ELF-1 (cell line): ENCODE measurements at places on chromosomes 6 and 20.
A peak's percentile ranks its signal among the peaks of the same experiment; 100 is the strongest.

GRCh38 chr6:106163446-106163965 is 77.4 kb downstream of the PRDM1 start:
- peak; percentile 40 for DNase-seq

GRCh38 chr20:36122931-36123288 is 31.6 kb upstream of the EPB41L1 start:
- no peak for DNase-seq

- no peak for DNase-seq
Observed at GRCh38 chr6:147156218-147156617, 48.0 kb upstream of the STXBP5 start.

- no peak for DNase-seq
Observed at GRCh38 chr20:37902504-37903313, at the start of gene VSTM2L. TSS of gene VSTM2L (plus strand) at chr20:37903127. CDS start at chr20:37903351, 224 bp downstream.

GRCh38 chr6:124066946-124067552 is 263.4 kb downstream of the NKAIN2 start:
- no peak for DNase-seq

DNA sequence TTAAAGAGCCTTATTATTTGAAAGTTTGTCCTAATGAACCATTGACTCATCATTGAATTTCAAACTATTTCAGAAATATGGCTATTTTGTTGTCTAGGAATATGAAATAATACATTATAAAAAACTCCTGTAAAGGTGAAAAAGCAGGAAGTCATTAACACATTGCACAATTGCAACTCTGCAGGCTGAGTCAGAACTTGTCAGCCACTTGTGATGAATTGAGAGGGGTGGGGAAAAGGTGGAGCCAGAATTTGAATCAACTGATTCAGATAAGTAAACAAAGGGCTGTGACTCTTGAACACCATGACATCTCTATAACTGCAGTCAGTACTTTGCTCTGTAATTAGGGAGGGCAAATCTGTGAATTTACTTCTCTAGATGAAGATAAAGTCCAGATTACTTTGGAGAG is 6.0 kb downstream of the C6orf141 start:
- DNase-seq: peak; percentile 34

GRCh38 chr6:150691463-150691862 is 91.8 kb downstream of the PLEKHG1 start:
- no peak for DNase-seq

DNA sequence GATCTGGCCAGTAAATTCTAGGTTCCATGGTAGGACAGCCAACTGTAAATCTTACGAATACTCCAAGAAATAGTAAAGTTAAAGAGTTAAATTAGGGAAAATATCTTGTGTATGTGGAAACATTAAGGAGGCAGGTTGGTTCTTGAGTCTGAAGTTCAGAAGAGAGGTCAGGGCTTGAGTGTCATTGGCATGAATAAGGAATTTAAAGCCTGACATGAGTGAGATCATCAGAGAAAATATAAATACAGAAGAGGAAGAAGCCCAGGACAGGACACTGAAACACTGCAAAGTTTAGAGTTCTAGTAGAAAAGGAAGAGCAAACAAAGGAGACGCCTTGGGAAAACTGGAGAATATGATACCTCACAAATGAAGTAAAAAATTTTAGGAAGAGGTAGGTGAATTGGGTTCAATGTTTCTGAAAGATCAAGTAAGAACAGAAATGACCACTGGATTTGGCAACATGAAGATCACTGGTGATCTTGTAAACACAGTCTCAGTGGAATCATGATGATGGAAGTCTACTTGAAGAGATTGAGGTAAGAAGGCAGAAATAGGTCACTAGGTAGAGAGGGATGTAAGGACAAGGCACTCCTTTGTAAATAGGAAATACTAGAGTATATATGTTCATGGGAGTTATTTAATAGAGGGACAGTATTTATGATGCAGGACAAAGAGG is 41.6 kb upstream of the SYNCRIP start:
- no peak for DNase-seq

- no peak for DNase-seq
Observed at GRCh38 chr6:13190376-13190775, 138.0 kb downstream of the TBC1D7 start.

DNA sequence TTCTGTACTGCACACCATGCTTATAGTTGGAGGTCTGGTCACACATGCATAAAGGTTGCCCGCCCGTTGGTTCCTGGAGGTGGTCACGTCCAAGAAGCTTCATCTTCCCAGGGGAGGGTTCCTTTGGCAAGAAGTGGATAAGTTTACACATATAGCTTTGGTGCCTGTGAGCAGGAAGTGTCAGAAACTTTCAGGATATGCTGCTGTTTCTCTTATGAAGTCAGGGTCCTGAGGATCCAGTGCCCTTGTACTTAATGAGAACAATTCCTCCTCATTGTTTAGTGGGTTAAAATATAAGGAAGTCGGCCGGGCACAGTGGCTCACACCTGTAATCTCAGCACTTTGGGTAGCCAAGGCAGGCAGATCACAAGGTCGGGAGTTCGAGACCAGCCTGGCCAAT is 115.5 kb upstream of the DUSP22 start:
- DNase-seq: no peak

GRCh38 chr6:166277018-166277417 is 31.2 kb downstream of the PRR18 start:
- peak; percentile 32 for DNase-seq
